NCI-H510A treated with DMSO at 0.1 percent for 48 hours (cell line): ENCODE measurements at places on chromosomes 11 and 22.

- no peak for DNase-seq
Observed at GRCh38 chr11:6237761-6238302, 1.1 kb upstream of the CNGA4 start.

DNA sequence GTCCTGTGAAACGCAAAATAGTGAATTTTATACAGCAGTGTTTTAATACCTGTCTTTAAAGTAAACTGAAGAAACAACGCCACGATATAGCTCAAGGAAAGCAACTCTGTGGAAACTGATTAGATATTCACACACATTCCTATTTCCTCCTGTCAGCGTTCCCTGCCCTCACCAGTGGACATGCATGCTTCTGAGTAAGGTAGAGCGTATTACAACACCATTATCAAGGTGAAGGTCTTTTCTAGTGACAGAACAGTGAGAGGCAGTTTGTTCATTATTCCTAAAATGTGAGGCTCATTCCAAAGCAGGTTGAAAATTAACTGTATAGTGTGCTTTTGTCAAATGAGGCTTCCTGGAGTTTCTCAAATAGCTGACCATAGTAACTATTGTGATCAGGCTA is 153.1 kb downstream of the DDX10 start:
- no peak for DNase-seq

GRCh38 chr22:38067761-38068360 is 10.7 kb downstream of the PICK1 start:
- DNase-seq, result no peak

- DNase-seq, result peak; percentile 34
Observed at GRCh38 chr22:37681556-37682049, 4.5 kb upstream of the NOL12 start.

GRCh38 chr11:64231546-64231945 is 1.2 kb downstream of the DNAJC4 start:
- DNase-seq, result no peak

DNA sequence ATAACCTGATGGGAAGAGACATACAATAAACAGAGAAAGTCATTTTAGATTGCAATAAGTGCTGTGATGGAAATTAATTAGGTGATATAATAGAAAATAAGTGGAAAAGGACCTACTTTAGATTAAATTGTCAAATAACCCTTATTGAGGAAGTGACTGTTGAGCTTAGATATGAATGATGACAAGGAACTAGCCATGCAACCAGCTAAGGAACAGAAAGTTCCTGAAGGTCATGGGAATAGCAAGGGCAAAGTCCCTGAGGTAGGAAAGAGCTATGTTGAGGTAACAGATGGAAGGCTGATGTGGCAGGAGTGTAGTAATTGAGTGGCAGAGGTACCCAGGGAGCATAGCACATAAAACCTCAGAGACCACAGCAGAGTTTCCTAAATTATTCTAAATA is 135.2 kb downstream of the WNT11 start:
- no peak for DNase-seq

DNA sequence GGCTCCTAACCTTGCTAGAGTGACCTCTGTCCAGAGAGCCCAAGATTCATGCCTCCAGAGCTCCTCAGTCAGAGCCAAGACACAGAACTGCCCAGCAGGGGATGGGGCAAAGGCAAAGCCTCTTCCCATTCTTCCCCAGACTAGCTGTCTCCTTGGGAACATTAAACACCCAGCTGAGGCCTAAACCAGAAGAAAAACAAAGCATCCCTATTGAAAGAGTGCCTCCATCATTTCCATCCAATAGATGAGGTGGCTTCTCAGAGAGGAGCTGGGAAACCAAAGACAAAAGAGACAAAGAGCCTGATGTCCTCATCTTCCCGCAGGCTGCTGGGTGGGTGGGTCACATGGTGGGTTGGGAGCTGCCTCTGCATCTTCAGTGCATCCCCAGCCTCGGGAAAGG is 37.4 kb downstream of the COMMD9 start:
- no peak for DNase-seq

DNA sequence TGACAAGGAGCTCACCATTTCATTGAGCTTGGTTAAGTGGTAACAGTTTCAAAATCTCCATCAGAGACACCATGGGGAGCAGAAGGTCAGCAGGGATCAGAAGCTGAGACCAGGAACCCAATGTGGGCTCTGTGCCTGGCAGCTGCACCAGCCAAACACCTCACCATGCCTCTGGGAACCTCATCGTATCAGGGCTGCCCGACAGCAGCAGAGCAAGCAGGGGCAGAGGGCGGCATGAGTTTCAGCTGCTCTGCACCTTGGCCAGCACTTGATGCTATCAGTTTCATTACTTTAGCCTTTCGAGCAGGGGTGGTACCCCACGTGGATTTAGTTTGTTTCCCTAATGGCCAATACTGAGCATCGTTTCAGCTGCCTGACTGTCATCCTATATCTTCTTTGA is 77.8 kb downstream of the DGCR2 start:
- DNase-seq, result no peak

- no peak for DNase-seq
Observed at GRCh38 chr11:73889019-73889418, 12.2 kb downstream of the PAAF1 start.
